Fibroblast of gingiva (primary cell): ENCODE measurements at places on chromosomes 16 and 17.

DNA sequence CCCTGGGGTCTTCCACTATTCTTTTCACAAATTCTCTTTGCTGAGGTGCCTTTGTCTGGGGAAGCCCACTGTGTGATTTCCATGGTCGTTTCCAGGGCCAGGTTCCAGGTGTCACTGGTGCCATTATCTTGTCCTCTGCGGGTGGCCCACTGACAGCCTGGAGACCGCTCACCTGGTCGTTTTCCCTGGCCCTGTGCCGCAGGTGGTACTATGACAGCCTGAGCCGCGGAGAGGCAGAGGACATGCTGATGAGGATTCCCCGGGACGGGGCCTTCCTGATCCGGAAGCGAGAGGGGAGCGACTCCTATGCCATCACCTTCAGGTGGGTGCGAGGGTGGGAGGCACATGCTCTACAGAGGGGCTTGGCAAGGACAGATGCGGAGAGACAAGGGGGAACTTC lies 98.9 kb downstream of the SDR42E1 start:
- DNase-seq = no peak

- peak; percentile 69 for DNase-seq
Measured at GRCh38 chr17:43169561-43170139, 1.4 kb upstream of the NBR1 start.

DNA sequence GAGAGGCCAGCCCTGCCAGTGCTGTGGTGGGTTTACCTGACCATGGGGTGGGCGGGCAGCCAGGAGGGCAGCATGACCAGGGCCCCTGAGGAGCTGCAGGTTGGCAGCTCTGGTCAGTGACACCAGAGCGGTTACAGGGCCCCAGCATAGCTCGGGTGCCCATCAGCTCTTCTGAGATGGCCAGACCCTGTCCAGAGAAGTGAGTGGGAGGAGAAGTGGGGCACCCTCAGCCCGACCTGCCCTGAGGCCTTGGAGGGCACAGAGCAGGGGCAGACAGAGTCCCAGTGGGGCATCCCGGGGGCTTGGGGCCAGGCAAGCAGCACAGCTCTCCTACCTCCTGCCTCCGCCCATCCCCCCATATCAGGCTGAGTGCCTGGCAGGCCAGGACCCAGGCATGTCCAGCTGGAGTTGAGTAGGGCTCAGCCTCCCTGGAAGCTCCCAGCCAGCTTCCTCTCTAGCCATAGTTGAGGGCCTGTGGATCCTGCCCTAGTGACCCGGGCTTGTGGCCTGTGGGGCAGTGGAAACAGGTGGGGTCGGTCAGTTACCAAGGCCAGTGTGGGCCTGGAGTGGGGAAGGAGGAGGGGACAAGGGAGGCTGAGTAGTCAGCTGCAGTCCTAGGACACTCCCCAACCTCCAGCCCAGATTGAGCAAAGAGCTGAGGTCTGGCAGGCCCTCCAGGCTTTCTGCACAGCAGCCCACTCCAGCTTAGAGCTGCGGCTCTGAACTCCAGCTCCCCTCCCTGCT lies 83.5 kb downstream of the AMFR start:
- no peak for DNase-seq

GRCh38 chr17:67440277-67441051 lies 63.4 kb downstream of the PITPNC1 start:
- no peak for DNase-seq

GRCh38 chr17:28612531-28612930 lies 1.5 kb downstream of the RSKR start:
- no peak for DNase-seq

- DNase-seq = no peak
Measured at GRCh38 chr16:86324320-86324719, 186.0 kb upstream of the FOXF1 start.

- DNase-seq = peak; percentile 63
Measured at GRCh38 chr17:72118335-72119076, 2.3 kb upstream of the SOX9 start.

- DNase-seq = no peak
Measured at GRCh38 chr16:1791256-1791942, 2.1 kb downstream of the IGFALS start.

DNA sequence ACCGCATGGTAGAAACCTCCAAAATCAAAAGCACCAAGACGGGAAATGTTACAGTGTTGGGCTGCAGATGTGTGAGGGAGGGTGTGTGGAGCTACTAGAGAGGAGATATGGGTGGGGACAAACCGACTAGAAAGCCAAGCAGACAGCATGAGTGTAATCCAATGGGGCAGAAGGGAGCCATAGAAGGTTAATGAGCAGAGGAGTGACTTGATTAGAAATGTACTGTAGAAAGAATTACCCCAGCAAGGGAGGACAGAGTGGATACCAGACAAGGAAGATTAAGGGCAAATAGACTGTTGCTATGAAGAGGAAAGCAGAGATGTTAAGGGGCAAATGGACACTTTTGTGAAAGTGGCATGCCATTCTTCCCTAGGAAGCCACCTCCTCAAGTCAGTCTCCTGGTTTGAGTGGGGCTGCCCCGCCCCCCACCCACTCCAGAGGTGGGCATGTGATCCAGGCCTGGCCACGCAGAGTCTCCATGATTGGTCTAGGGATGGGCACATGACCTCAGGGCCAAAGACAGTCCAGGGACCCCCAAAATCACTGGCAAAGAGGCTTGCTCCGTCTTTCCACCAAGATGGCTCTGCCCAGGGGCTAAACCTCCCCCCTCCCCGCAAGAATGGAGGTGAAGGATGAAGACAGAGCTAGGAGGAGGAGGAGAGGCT lies 4.3 kb downstream of the COTL1 start:
- DNase-seq = no peak

DNA sequence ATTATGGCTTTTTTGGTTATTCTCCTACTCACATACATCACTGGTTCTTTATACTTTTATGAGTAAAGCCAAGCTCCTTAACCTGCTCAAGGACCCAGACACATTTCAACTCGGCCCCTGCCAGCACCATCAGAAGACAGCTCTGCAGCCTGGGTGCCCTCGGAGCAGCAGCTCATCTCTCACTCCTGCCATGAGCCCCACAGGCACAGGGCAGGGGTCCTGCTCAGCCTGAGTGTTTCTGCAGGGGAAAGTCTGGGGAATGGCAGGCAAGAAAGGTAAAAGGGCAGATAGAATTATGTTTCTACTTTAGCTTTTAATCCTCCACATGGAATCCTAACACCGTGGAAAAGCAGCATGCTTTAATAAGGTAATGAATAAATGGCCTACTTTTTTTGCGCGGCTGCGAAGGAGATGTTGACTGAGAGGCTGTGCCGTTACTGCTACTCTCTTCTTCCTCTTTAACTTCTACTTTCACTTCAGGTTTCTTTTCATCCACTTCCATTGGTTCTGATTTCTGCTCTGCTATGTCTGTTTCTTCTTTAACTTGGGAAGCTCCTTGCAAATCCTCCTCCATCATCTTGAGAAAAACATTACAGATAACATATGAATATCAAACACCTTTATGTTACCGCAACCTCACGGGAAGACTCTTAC lies 50.1 kb upstream of the TRAP1 start:
- no peak for DNase-seq

GRCh38 chr16:58848662-58849002 lies 114.5 kb upstream of the GOT2 start:
- DNase-seq = no peak

DNA sequence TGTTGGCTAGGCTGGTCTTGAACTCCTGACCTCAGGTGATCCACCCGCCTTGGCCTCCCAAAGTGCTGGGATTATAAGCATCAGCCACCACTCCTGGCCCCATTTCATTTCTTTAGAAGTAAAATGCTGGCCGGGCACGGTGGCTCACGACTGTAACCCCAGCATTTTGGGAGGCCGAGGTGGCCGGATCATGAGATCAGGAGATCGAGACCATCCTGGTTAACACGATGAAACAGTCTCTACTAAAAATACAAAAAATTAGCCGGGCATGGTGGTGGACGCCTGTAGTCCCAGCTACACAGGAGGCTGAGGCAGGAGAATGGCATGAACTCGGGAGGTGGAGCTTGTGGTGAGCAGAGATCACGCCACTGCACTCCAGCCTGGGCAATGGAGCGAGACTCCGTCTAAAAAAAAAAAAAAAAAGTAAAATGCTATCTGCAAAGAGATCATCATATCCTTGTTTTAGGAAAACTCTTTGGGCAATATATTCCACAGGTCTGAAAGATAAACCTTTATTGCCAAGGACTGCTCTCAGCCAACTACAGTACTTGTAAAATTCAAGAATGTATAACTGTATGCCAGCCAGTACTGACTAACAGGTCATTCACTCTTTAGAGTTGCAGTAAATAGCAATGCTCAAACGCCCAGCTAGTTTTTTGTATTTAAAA lies 3.8 kb downstream of the GJC1 start:
- DNase-seq = no peak

DNA sequence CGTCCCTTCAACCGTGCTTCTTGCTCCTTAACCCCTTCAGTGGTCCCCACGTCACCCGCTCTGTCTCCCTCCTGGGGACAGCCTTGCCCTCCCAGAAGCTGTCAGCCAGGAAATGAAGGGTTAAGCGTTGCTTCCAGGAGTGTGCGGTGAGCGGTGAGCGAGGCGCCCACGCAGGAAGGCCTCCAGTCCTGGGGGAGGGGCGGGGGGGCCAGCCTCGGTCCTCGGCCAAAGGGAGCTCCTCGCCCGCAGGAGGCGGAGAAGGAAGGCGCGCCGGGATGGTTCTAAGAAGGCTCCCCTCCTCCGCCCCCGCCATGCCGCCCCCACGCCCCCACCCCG lies 2.3 kb downstream of the RBFOX3 start:
- no peak for DNase-seq

GRCh38 chr17:81365601-81366585 lies 29.4 kb upstream of the BAHCC1 start:
- DNase-seq = no peak

DNA sequence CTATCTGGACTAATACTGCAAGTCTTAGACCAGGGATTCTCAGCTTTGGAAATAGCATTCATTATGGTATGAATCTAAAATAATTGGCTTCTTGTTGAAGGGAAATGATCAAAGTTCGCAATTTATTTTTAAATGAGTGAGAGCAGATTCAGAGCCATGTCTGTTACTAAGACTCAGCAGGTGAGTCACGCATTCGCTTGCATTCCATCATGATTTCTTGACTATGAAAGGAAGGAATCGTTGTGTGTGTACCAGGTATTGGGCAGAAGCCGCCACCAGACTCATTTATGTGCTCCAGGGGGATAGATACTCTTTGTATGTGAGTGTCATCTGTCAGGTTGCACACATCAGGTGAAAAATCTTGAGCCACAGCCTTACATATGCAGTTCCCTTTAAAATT lies 10.8 kb downstream of the GSG1L2 start:
- DNase-seq = no peak

DNA sequence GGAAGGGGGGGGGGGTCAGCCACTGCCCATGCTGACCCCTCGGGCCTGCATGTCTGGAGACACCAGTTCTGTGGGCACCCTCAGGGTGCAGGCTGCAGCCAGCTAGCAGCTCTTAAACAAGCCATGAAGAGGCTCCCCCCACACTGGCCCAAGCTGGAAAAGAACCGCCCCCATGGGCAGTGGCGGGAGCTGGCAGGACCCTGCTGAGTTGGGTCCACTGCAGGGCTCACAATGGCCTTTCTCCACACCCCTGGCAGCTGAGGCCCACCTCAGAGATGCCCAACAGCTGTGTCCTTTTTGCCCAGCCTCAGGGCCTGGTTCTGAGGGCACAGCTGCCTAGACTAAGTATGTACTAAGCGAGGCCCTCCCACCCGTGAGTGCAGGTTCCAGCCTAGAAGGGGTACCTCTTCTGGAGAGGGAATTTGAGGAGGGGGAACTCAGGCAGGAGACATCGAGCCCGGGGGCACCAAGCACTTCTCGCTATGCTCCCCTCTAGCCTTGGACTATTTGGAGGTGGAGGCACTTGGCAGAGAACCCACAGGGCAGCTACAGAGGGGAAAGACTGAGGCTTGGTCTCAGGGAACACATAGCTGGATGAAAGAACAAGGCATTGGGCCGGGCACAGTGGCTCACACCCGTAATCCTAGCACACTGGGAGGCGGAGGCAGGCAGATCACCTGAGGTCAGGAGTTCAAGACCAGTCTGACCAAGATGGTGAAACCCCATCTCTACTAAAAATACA lies 3.2 kb downstream of the THRA start:
- DNase-seq = no peak

DNA sequence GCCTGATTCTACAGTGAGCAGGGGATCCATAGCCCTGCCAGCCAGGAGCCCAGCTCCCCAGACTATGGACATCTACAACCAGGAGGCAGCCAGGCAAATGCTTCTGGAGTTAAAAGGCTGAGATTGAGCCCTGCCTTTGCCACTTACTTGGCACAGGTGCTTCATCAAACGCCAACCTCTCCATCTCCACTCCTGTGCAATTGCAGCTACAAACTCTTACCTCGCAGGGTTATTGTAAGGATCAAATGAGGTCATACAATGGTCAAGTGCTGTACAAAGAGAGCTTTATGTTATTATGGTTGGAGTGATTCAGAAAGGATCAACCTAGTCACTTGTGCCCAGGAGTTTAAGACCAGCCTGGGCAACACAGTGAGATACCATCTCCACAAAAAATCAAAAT lies 9.8 kb upstream of the MYO18A start:
- DNase-seq = no peak

DNA sequence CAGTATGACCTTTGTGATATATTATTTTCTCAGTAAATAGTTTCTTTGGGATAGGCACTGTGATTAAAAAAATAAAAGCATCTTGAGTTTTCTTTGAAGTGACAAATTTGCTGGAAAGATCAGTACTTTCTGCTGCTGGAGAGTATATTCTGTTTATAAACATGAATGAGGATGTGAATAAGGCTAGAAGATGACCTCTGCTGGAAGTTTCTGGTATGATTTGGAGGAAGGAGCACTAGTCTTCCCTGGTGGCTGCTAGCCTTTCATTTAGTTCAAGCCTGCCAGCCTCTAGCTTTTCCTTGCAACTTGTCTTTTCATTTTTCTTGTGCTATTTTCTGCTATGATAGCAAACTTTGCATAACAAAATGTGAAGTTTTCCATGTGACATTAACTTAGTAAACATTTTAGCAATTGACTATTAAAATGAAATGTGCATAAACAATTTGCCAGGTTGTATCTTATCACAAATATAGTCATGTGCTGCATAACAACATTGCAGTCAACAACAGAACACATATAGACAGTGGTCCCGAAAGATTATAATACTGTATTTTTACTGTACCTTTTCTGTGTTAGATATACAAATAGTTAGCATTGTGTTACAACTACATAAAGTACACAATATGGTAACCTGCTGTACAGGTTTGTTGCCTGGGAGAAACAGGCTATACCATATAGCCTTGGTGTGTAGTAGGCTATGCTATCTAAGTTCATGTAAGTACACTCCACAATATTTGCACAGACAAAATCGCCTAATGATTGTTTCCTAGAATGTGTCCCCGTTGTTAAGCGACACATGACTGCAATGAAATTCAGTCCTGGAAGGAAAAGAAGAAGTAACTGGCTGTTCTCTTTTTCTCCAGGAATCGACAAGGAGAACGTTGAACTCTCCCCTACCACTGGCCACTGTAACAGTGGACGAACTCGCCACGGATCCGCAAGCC lies 18.1 kb upstream of the RAB11FIP4 start:
- peak; percentile 64 for DNase-seq
